ENCODE measurements at places on chromosomes 7 and 10. TPM values are rescaled to one million over a fixed set of nuclear protein-coding genes. Genes with fewer than 3 reads are reported as not detected.

GRCh38 chr10:30459283-30459682, 25.3 kb downstream of the MAP3K8 start:
- peak; percentile 8 for DNase-seq

The HYAL4 gene
- total RNA-seq = not detected

- no peak for DNase-seq
Measured at GRCh38 chr7:46207931-46208634, 287.0 kb upstream of the IGFBP3 start.

- peak; percentile 42 for DNase-seq
Measured at GRCh38 chr7:30795161-30795948, 24.1 kb downstream of the MINDY4 start.

GRCh38 chr10:62506371-62506770, 132.2 kb downstream of the ZNF365 start:
- DNase-seq = no peak

The MBL2 gene
- total RNA-seq = not detected

DNA sequence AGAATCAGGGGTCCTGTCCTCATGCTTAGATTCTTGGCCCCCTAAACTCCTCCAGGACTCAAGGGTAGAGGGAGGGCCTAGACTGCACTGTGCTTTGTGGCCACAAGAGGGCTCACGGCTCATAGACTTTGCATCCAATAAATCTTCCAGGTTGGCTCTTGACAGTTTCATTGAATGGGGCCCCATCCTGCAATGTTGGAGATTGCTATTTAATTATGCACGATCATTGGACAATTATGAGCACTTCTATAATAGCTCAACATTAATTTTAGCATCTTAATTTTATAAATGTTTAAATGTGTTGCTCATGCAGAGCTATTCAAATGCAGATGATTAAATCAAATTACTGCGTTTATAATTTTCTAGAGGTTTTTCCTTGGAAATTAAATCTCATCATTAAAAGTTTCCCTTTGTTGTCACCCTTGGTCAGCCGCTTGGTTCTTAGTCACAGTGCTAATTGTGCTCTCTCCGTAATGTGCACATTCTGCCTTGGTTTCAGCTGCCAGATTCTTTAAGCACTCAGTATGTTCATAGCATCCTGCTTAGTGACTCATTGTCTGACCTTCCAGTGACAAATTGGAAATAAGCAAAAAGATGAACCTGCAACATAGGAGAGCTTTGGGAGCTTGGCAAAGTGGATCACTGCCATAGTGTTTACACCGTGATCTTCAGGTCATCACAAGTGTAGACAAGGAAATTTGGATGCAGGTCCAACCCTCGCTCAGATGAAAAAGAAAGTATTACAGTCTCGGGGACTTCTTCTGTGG, 33.4 kb upstream of the PLPP4 start:
- peak; percentile 71 for DNase-seq

DNA sequence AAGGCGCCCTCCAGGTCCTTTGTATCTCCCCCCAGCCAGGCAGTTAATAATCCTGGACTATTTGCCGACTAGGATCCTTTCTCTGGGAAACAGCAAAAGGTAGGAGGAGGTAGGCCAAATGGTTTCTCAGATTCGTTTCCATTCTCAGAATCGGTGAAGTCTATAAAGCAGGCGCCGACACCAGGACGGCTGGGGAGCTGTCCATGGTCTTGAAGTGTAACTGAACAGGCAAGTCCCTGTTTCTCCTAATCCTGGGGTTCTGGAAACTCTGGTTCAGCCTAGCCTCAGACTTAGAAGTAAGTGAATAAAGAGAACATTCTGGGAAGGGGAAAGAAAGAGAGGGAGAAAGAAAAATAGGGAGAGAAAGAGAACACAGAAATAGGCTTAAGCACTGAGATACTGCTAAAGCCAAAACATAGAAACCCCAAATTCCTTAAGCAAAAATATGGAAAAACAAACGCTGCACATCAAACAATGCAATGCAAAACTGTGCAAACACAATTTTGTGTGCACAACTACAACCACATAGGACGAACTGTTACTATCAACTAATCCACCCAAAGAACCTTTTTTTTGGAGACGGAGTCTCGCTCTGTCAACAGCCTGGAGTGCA, 11.1 kb upstream of the INA start:
- DNase-seq = peak; percentile 93

The CBX3 gene
- 272 TPM for total RNA-seq

The BMPER gene
- total RNA-seq = 1.4 TPM

GRCh38 chr7:73573276-73573675, 5.1 kb downstream of the TBL2 start:
- no peak for DNase-seq

The INA gene
- total RNA-seq = 25.1 TPM

DNA sequence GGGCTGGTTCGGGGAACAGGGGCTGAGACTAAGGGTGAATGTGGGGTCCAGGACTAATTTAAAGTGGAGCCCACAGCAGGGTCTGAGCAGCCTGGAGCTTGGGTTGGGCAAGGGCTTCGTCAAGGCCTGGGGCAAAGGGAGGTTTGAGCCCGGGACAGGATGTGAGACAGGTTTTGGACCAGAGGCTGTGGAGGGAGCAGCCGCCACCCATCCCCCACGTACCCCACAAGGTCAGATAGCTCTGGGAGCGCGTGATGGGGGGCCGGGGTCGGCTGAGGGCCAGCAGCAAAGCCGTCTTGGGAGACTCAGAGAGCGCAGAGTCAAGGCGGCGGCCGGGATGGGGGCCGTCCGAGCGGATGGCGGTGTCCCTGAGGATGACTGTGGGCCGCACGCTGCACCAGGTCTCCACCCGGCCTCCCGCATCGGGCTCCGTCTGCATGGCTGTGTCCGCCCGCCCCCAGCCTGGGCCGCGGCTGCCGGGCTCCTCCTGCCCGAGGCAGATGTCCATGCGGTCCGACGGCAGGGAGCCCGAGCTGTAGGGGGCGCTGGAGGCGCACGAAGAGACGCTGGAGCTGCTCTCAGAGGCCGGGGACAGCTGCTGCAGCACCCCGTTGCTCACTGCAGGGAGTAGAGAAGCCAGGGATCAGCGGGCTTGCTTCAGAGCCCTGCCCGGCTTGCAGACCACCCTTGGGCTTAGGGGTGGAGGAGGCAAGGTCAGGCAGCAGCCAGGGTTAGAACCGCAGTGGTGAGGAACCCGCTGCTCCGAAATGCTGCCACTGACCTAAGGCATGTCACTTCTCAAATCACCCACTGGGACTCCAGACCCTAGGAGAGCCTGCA, 12.1 kb downstream of the PDZD7 start:
- peak; percentile 92 for DNase-seq

The SLC16A12 gene
- 2.0 TPM for total RNA-seq

The ARID5B gene
- total RNA-seq = 1.5 TPM

DNA sequence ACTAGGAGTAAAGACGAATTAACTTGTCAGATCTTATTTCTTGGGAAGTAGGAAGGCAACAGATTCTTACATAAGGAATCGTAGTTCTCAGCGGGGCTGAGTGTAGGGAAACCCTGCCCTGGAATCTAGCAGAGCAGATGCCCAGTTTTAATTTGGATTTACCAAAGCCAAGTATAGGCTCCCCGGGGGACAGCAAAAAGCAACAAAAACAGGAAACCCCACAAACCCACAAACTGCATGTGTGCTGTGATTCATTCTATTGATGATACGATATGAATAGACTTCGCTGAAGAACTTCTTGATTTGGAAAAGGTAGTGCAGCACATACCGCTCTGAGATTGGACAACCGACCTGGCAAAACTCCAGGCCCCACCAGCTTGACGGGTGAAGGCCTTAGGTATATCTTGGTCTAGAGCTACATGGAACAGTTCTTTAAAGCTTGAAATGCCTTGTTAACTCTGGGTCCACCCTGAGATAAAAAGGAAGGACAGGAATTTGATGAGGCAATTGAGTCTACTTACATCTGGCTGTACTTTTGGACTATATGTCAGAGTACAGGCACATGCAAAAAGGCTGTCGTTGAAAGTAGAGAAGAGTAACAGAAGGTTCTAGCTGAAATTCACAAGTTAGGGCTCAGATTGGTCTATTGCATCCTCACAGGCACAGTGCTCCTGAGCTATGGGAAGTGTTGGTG, 49.1 kb downstream of the STRA8 start:
- no peak for DNase-seq

The SLC25A28 gene
- 10.1 TPM for total RNA-seq

GRCh38 chr7:42972699-42973500, 40.7 kb downstream of the MRPL32 start:
- DNase-seq = peak; percentile 6

DNA sequence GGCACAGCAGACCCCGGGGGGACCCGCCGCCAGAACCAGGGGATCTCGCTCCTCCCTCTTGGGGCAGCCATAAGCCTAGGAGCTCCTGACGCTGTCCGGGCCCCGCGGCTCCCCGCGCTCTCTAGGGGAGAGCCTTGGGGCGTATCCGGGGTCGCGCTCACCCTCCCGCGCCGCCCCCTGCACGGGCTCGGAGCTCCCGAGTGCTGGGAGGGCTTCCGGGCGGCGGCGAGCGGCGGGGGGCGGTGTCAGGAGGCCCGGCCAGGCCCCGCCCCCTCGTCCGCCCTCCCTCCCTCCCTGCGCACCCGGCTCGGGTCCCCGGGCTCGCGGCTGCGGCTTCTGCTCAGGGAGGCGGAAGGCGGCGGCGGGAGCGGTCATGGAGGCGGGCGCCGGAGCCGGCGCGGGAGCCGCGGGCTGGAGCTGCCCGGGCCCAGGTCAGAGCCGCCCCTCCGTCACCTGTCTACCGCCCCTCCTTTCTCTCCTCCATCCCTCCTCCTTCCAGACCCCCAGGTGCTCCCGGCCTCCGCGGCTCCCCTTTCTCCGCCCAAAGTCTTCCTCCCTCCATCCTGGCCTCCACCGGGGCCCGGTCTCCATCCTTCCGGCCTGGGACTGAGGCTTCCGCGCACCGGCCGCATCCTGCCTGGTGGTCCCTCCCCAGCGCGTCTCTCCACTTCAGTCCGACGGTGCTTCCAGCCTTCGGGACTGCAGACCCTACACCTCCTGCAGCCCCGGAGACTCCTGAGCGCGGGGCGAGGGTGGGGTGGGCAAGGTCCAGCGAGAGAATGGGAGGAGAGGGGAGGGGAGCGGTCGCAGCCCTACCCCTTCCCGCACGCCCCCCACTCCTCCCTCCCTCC, at the start of gene CCDC136:
Gene CCDC136 (plus strand): TSS at position 848 of the 851 bp plus-strand sequence. CDS start 444 bp downstream, outside the sequence.
- peak; percentile 82 for DNase-seq

The TMEM184A gene
- 0.66 TPM for total RNA-seq

- DNase-seq = no peak
Measured at GRCh38 chr7:18577096-18577771, 81.7 kb downstream of the HDAC9 start.

GRCh38 chr10:133378251-133379096, 588 bp upstream of the PAOX start:
- DNase-seq = peak; percentile 63

DNA sequence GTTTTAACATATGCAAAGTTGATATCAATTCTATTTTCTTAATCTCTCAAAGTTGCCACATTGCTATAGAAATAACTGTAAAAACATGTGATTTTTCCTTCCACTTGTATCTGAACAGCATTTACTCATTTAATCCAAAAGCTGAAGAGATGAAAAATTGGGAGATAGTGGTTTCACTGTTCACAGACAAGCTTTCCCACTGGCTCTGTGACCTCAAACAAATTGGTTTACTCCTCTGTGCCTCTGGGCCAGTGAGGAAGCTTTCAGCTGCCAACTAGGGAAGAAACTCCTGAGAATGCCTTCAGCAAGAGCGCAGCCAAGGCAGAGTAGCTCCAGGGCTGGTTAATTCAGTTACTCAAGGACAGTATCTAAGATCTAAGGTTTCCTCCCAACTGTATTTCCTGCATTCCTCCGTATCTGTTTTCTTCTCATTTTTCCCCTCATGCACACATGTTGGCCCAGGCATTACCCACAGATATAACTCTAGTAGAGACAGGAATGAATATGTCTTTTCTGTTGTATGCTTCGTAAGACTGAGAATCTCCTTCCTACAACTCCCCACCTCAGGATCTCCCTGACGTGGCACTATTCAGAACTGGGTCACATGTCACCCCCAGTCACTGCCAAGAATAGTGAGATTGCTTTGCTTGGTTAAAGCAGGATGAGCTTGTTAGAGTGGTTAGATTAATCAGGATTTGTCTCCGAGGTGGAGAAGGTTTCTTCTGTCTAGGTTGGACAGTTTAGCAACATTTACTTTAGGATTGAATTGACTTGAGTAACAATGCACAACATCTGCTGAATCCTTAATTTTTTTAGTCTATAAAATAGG, 315.7 kb downstream of the NRG3 start:
- no peak for DNase-seq

DNA sequence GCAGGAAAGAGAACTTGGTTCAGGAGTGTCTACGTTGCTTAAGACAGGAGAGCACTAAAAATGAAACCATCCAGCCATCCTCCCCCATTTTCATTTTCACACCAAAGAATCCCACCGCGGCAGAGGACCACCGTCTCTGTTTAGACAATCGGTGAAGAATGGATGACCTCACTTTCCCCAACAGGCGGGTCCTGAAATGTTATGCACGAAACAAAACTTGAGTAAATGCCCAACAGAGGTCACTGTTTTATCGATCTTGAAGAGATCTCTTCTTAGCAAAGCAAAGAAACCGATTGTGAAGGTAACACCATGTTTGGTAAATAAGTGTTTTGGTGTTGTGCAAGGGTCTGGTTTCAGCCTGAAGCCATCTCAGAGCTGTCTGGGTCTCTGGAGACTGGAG, 1.4 kb upstream of the IL6 start:
- peak; percentile 67 for DNase-seq

The PDE6C gene
- not detected for total RNA-seq

The CYP3A7 gene
- total RNA-seq = not detected

Data from GM23338 (cell line).